Activated CD8-positive, alpha-beta T cell treated with anti-CD3 and anti-CD28 coated beads for 36 hours (primary cell): ENCODE measurements at places on chromosomes 6 and 20. TPM values are rescaled to one million over a fixed set of nuclear protein-coding genes. Genes with fewer than 3 reads are reported as not detected.
A peak's percentile ranks its signal among the peaks of the same experiment; 100 is the strongest.

- no peaks in the 10 kb centered on the region for H3K36me3 ChIP-seq
- no peak overlapping the region for H3K4me3 ChIP-seq
- no peak overlapping the region for H3K27ac ChIP-seq
- H3K27me3 ChIP-seq: peaks cover 22% of the 10 kb centered on the region
- DNase-seq: no peak
Measured at GRCh38 chr20:24778585-24779031, 170.5 kb upstream of the CST7 start.

GRCh38 chr6:115358616-115359015 is 702.1 kb downstream of the FRK start:
- no peak for DNase-seq
- no peak overlapping the region for H3K27ac ChIP-seq
- H3K27me3 ChIP-seq: no peaks in the 10 kb centered on the region
- no peak overlapping the region for H3K4me3 ChIP-seq

GRCh38 chr6:116268589-116269293 is 11.0 kb downstream of the TSPYL1 start:
- H3K4me3 ChIP-seq: no peak overlapping the region
- no peak for DNase-seq
- no peaks in the 10 kb centered on the region for H3K27me3 ChIP-seq
- H3K36me3 ChIP-seq: peaks cover 28% of the 10 kb centered on the region
- peak overlapping the region; percentile 43 for H3K27ac ChIP-seq

- no peak overlapping the region for H3K4me3 ChIP-seq
- peaks cover 4% of the 10 kb centered on the region for H3K36me3 ChIP-seq
- no peaks in the 10 kb centered on the region for H3K27me3 ChIP-seq
Measured at GRCh38 chr6:70839286-70840266, 117.3 kb downstream of the B3GAT2 start.

DNA sequence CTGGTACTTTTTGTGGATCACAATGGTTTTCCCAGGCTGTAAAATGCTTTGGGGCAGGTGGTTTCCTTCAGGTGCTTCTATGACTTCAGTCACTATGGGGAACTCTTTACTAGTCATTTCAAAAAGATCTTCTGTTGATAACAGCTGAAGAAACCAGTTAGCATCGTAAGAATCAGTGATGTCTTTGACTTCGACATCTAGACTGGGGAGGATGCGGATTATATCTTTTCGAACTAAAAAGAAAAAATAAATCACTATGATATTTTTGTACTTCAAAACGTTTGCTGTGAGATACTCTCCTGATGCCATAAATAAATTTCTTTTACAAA is 87.2 kb downstream of the THEMIS start:
- no peak for DNase-seq
- H3K27me3 ChIP-seq: no peaks in the 10 kb centered on the region
- peaks cover 89% of the 10 kb centered on the region for H3K4me1 ChIP-seq
- H3K36me3 ChIP-seq: peaks cover 61% of the 10 kb centered on the region

GRCh38 chr6:134315974-134316441 is 1.9 kb downstream of the SGK1 start:
- no peaks in the 10 kb centered on the region for H3K36me3 ChIP-seq
- H3K4me3 ChIP-seq: no peak overlapping the region
- DNase-seq: peak; percentile 17

- no peak overlapping the region for H3K4me3 ChIP-seq
- H3K36me3 ChIP-seq: peaks cover 56% of the 10 kb centered on the region
- H3K4me1 ChIP-seq: no peaks in the 10 kb centered on the region
- DNase-seq: no peak
Measured at GRCh38 chr20:31788578-31788977, 30.6 kb upstream of the MYLK2 start.

GRCh38 chr6:22149096-22149495 is 147.7 kb downstream of the PRL start:
- no peaks in the 10 kb centered on the region for H3K36me3 ChIP-seq
- peaks cover 44% of the 10 kb centered on the region for H3K27me3 ChIP-seq
- DNase-seq: no peak
- peaks cover 26% of the 10 kb centered on the region for H3K4me1 ChIP-seq
- H3K27ac ChIP-seq: peak overlapping the region; percentile 32

GRCh38 chr6:159602431-159603041 is 90.5 kb downstream of the SOD2 start:
- H3K27me3 ChIP-seq: peaks cover 6% of the 10 kb centered on the region
- no peak for DNase-seq
- H3K4me1 ChIP-seq: no peaks in the 10 kb centered on the region
- H3K27ac ChIP-seq: no peak overlapping the region
- H3K36me3 ChIP-seq: no peaks in the 10 kb centered on the region
- no peak overlapping the region for H3K4me3 ChIP-seq

The TNFRSF6B gene
- not detected for total RNA-seq

The DSP gene
- 0.25 TPM for total RNA-seq

The NRSN1 gene
- total RNA-seq: not detected

The FOXF2 gene
- not detected for total RNA-seq

The TBXT gene
- total RNA-seq: not detected
